ENCODE measurements at places on chromosomes 11 and 22. TPM values are rescaled to one million over a fixed set of nuclear protein-coding genes. Genes with fewer than 3 reads are reported as not detected.

Gene TRPM5
- not detected for total RNA-seq

Gene MS4A4A
- total RNA-seq, result not detected

Gene PHF21B
- total RNA-seq, result not detected

Gene OR51E2
- total RNA-seq, result not detected

Gene PKP3
- 0.07 TPM for total RNA-seq

Gene IFITM10
- total RNA-seq, result not detected

Gene ACRV1
- total RNA-seq, result not detected

DNA sequence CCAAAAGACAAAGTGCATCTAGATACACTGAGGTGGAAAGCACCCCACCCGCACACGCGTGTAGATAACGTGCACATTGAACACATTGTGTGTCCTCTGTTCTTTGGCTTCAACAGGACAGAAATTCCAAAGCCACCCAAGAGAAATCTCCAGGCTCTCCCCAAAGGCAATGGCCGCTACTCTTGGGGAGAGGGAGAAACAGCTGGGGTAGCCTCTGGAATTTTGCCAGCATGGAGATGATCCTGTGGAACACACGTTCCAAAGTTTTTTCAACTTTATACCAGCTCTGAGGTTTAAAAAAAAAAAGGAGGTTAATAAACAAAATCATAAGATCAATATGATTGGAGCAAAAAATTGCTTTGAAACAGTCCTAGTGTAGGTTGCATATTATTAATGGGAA is 63.0 kb upstream of the CD82 start:
- H3K4me3 ChIP-seq, result no peak overlapping the region
- H3K27ac ChIP-seq, result no peak overlapping the region
- H3K27me3 ChIP-seq, result peaks cover 6% of the 10 kb centered on the region
- H3K36me3 ChIP-seq, result no peaks in the 10 kb centered on the region

DNA sequence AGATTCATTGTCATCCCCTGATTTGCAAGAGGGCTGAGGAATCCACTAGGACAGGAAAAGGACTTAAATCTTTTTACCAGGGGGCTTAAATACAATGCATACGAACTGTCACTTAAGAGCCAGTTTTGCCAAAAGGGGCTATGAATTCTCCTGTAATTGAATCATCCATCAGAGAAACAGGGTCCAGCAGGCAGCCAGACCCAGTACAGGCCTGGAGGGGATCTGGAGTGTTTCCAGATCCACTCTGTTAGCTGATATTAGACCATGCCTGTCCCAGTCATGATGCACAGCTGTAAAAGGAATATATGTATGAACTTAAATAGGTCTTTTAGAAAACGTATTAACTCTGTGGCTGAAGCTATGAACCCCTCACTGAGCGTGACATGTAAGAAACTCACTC is 53.8 kb upstream of the PRSS23 start:
- no peak overlapping the region for H3K27ac ChIP-seq
- H3K36me3 ChIP-seq, result no peaks in the 10 kb centered on the region
- no peak overlapping the region for H3K4me3 ChIP-seq
- no peak for DNase-seq

DNA sequence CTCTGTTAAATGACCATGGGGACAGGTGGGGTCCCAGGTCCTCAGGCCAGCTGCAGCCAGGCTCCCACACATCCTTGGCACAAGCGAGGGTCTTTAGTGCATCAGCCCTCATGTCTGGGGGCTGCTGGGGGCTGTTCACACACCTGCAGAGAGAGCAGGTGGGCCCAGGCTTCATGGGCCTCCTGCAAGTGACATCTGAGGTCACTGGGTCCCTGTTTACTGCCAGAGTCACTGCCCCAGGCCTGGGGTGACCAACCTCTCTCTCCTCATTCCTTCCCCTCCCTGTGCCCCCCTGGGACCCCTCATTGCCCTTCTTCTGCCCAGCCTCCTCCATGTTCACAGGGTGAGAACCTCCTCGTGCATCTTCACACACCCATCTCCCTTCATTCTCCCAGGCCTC is 92.4 kb downstream of the RTL6 start:
- no peak overlapping the region for H3K27ac ChIP-seq
- no peaks in the 10 kb centered on the region for H3K27me3 ChIP-seq
- H3K36me3 ChIP-seq, result no peaks in the 10 kb centered on the region
- H3K4me3 ChIP-seq, result no peak overlapping the region
- no peak for DNase-seq

GRCh38 chr11:22340701-22341587 is 2.8 kb downstream of the SLC17A6 start:
- DNase-seq, result no peak
- H3K27ac ChIP-seq, result no peak overlapping the region
- peaks cover 68% of the 10 kb centered on the region for H3K27me3 ChIP-seq
- peaks cover 16% of the 10 kb centered on the region for H3K4me1 ChIP-seq
- no peak overlapping the region for H3K4me3 ChIP-seq

- H3K36me3 ChIP-seq, result no peaks in the 10 kb centered on the region
- H3K27me3 ChIP-seq, result peaks cover 2% of the 10 kb centered on the region
- no peaks in the 10 kb centered on the region for H3K4me1 ChIP-seq
- no peak overlapping the region for H3K4me3 ChIP-seq
- H3K27ac ChIP-seq, result no peak overlapping the region
- no peak for DNase-seq
Measured at GRCh38 chr11:115698243-115698642, 194.0 kb upstream of the CADM1 start.

DNA sequence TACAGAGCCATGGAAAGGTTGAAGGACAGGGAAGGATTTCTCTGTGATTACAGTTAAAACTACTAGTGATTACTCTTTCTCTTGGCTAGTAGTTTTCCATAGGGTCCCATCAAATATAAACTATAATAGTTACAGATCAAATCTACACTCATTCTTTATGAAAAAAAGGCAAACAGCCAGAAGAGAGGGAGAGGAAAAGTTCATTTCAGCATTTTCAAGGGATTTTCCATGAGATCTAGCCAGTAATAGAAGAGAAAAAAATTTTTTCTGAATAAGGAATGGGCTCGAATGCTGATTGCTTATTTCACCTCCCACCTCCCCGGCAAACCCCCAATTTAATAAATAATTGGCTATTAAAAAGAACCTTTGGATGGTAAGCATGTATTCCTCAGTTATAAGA is 74.8 kb upstream of the BLID start:
- no peaks in the 10 kb centered on the region for H3K36me3 ChIP-seq
- H3K27me3 ChIP-seq, result peaks cover 25% of the 10 kb centered on the region
- no peak overlapping the region for H3K27ac ChIP-seq
- H3K4me1 ChIP-seq, result peaks cover 3% of the 10 kb centered on the region

DNA sequence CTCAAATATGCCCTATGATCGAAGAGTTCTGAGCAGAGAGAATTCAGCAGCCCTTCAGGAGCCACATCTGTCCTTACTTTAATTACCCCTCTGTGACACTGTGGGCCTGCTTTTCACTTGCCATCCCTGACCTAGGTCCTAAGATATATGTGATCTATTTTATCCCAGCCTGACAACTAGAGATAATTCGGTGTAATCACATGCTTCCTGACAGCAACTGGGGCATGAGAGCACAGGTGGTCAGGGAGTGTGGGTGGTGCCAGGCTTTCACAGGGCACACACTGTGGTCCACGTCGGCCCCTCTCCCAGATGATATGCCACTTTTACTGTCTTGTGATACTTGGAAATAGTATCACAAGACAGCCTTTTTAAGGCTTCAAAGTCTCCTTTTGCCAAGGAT is 3.9 kb downstream of the TUBA8 start:
- no peak overlapping the region for H3K4me3 ChIP-seq
- no peaks in the 10 kb centered on the region for H3K36me3 ChIP-seq
- H3K27ac ChIP-seq, result no peak overlapping the region
- DNase-seq, result no peak
- peaks cover 27% of the 10 kb centered on the region for H3K4me1 ChIP-seq
- peaks cover 28% of the 10 kb centered on the region for H3K27me3 ChIP-seq

GRCh38 chr11:119481667-119482400 is 58.9 kb upstream of the THY1 start:
- no peak overlapping the region for H3K4me3 ChIP-seq
- DNase-seq, result no peak
- no peaks in the 10 kb centered on the region for H3K4me1 ChIP-seq
- no peaks in the 10 kb centered on the region for H3K36me3 ChIP-seq
- no peak overlapping the region for H3K27ac ChIP-seq
